Activated CD4-positive, alpha-beta T cell treated with anti-CD3 and anti-CD28 coated beads, Interleukin-2, amount 50 U/mL, for 48 hours (primary cell): ENCODE measurements at places on chromosomes 13 and 19.

DNA sequence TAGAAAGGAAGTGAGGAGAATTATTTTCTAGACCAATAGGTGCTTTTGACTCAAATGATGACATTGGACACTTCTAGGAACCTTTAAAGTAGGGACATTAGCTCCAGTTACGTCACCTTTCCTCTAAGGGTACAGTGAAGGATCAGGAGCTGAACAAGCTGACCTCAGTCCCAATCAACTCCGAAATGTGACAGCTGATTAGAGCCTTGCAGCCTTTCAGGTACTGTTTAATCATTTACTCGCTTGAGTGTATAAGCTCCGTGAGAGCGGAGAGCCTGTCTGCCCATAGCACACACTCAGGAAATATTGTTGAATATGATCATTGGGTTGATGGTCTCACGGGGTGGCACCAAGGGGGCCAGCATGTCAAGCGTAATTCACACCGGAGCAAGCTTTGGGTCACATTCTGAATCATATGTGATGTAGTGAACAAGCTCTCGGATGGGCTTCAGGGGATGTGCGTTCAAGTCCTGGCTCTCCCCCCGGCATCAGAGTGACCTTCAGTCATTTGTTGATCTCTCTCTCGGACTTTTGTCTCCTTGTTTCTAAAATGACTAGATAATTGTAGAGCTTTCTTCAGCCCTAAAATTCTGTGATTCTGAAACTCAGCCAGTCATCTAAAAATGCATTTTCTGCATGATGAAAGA lies 141.9 kb downstream of the ZIC5 start:
- no peak for DNase-seq

- DNase-seq, result no peak
Observed at GRCh38 chr13:50152655-50153309, 137.5 kb downstream of the KCNRG start.

DNA sequence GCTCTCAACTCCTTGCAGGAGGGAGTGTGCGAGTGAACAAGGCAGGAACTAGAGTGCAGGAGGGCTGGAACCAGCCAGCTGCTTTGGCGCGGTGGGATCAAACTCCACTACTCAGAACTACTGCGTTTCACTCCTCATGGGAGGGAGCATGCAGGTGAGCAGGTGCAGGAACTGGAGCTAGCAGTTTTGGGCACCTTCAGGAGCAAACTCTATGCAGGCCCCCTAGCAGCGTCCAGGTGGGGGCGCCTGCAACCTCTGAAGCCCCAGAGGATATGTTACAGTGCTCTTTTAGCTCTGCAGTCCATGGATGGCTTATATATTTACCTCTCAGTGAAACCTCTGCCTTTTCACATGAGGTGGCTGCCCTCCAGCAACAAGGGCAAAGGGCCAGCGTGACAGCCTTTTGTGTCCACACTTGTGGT lies 1303.4 kb downstream of the PCDH9 start:
- DNase-seq, result no peak

DNA sequence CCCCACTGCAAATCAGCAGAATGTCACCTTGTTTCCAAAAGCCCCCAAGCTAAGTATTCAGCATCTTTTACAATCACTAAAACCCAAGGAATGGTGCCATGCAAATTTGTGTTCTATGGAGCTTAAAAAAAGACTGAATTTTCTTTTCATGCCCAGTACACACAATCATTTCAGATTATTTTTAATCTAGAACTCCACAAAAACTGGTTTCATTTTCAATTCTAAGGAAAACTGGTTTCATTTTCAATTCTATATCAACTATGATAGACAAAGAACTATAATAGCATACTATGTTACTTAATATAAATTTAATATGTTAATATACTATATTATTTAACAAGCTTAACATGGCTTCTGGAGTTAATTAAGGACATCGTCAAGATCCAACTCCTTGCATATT lies 88.4 kb upstream of the DOCK9 start:
- no peak for DNase-seq
